ENCODE measurements at places on chromosomes 5 and 9.

- H3K27me3 ChIP-seq, result no peaks in the 10 kb centered on the region
- peak overlapping the region; percentile 96 for H3K27ac ChIP-seq
- H3K4me1 ChIP-seq, result peaks cover 11% of the 10 kb centered on the region
- no peaks in the 10 kb centered on the region for H3K36me3 ChIP-seq
These were observed 472 bp downstream of the FBXO4 start for GRCh38 chr5:41925555-41925951.

- no peak overlapping the region for H3K27ac ChIP-seq
- H3K27me3 ChIP-seq, result no peaks in the 10 kb centered on the region
- H3K4me3 ChIP-seq, result no peak overlapping the region
- peaks cover 22% of the 10 kb centered on the region for H3K4me1 ChIP-seq
- no peak for DNase-seq
These were observed 160.8 kb downstream of the TSSK1B start for GRCh38 chr5:113273948-113274347.

DNA sequence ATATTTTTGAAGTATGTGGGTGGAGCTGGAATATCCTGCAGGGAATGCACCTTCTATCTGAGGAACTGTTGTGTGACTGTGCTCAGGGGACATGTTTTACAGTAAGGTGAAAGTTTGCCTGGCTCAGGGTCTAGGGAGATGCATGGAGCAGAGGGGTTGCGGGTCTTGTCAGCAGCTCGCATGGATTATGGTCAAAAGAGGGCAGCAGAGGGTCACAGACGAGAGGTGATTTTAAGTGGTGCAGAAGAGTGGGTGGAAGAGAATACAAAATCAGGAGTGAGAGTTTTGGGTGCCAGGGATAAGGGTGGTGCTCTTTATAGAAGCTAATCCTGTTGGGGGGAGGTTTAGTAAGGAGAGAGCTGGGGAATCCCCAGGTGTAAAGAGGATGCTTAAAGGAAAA is 53.5 kb upstream of the GRIN3A start:
- H3K36me3 ChIP-seq, result no peaks in the 10 kb centered on the region
- H3K4me1 ChIP-seq, result no peaks in the 10 kb centered on the region
- H3K27ac ChIP-seq, result no peak overlapping the region
- H3K4me3 ChIP-seq, result no peak overlapping the region
- no peak for DNase-seq

DNA sequence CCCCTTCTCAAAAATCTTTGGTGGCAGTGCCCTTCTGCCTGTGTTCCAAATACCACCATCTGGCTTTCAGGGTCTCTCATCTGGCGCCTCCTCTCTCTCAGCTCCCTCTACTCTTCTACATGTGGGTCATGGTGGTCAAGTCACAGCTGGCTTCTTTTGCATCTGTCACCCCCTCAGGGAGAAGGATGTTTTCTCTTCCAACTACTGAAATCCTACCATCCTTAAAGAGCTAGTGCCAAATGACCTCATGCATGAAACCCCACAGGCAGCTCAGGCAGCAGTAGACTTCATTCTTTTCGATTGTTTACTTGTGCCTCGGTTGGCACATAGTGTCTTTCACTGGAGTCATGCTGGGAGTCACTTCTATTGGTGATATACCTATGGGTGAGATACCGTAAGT is 219.2 kb downstream of the DCP2 start:
- no peak overlapping the region for H3K27ac ChIP-seq
- no peaks in the 10 kb centered on the region for H3K27me3 ChIP-seq
- H3K4me1 ChIP-seq, result no peaks in the 10 kb centered on the region
- no peak for DNase-seq

DNA sequence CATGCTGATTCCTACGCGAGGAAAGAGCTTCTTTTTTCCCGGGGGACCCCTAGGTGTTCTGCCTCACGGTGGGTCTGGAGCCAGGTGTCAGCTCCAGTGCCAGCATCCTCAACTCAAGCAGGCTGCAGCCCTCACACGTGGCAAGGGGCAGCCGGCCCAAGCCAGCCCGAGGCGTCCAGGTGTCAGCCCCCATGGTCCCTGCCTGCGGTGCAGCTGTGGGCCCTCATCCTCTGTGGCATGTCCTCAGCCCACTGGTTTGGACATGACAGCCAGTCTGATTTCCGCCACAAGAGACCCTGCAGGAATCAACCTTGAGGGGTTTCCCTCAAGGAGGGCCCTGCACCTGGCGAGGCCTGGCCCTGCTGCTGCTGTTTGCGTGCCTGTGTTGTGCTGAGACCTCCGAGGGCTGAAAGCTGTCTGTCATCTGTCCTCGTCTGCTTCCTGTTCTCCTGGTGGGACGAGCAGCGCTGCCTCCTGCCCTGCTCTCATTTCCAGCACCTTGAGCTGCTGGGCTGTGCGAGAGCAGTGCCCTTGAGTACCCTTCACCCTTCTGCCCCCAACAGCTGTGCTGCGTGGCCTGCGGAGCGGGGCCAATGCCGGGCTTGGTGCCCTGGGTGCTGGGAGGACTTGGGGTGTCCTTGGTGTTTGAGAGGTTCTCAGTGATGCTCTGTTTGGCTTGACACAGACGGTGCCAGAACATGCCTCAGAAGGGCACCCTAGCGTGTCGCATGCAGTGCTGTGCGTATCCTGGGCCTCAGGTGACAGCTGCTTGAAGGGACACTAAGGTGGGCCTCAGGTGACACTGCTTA is 137.6 kb downstream of the CACNA1B start:
- no peak for DNase-seq
- no peak overlapping the region for H3K27ac ChIP-seq
- H3K36me3 ChIP-seq, result no peaks in the 10 kb centered on the region

DNA sequence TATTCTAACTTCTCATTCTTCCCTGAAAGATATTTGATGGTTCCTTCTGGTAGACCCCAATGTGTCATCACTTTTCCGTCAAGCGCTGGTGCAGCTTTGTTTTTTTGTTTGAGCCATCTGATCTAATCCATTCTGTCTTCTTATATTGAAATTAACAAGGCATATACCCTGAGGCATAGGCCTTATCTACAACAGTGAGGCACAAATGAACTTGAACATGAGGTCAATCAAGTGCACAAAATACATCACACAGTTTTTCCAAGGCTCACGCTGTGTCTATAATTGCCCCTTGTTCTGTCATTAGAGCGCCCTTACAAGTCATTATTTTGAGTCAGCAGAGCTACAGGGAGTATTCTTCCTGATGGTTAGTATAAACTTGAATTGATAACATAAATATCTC is 406.6 kb downstream of the MAT2B start:
- no peaks in the 10 kb centered on the region for H3K4me1 ChIP-seq
- no peaks in the 10 kb centered on the region for H3K27me3 ChIP-seq
- no peaks in the 10 kb centered on the region for H3K36me3 ChIP-seq
- no peak overlapping the region for H3K27ac ChIP-seq

DNA sequence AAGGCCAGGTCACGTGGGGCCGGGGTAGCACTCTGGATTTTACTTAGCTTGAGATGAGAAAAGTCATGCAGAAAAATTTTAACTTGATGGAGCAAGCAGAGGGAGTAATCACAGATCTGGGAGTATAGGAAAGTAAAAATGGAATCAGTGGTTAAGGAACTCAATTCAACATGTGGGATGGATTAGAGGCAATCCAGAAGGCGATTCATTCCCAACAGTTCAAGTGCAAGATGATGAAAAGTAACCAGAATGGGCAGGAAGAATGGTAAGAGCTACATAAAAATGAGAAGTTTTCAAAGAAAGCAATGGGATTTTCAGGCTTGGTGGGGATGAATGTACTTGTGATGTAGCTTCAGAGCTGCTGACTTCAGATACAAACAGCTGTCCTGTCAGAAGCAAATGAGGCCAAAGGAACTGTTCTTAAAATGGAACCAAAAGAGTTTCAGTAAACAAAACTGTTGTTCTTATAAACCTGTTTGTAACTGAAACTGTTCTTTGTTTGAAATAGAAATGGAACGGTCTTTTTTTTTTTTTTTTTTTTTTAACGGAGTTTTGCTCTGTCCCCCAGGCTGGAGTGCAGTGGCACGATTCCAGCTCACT is 5.6 kb upstream of the SEC24A start:
- no peaks in the 10 kb centered on the region for H3K36me3 ChIP-seq
- H3K27me3 ChIP-seq, result no peaks in the 10 kb centered on the region
- no peak for DNase-seq

- no peak for DNase-seq
- H3K27ac ChIP-seq, result no peak overlapping the region
These were observed 211.2 kb upstream of the GLRA1 start for GRCh38 chr5:152135827-152136226.

DNA sequence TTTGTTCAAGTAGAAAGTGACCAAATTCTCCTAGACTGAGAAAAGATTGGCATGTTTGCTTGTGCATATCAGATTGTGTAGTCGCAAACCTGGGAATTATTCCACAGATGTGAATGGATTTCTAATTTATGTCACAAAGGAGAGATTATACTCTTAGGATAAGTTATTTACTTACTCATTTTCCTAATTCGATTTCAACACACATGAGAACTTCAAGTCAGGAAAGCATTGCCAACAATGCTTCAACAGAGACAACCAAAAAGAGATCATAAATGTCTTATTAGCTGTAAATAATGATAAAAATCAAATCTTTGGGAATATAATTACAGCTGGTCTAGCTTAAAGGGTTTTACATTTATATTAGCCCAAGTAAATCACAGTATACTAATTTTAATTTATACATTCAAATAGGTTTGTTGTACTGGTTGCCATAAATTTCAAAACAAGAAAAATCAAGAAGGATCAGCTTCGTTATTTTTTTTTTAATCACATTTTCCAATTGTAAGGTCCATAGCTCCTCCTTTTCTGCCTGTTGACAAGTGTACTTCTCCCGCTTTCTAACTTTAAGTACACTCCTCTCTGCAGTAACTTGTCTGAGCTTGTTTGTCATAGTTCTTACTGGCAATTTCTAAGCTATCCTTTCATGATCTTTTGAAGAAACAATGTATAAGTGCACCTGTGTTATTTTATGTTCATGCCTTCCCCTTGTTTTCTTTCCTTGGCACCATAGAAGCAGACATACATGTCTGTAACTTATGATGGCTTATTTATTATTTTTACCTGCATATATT is 246.6 kb downstream of the DEPDC1B start:
- no peak overlapping the region for H3K4me3 ChIP-seq
- H3K36me3 ChIP-seq, result no peaks in the 10 kb centered on the region
- no peak overlapping the region for H3K27ac ChIP-seq
- no peaks in the 10 kb centered on the region for H3K4me1 ChIP-seq
- no peaks in the 10 kb centered on the region for H3K27me3 ChIP-seq

- H3K4me3 ChIP-seq, result no peak overlapping the region
- H3K36me3 ChIP-seq, result no peaks in the 10 kb centered on the region
- H3K27ac ChIP-seq, result no peak overlapping the region
These were observed 16.7 kb upstream of the SCGB3A1 start for GRCh38 chr5:180607861-180608571.

DNA sequence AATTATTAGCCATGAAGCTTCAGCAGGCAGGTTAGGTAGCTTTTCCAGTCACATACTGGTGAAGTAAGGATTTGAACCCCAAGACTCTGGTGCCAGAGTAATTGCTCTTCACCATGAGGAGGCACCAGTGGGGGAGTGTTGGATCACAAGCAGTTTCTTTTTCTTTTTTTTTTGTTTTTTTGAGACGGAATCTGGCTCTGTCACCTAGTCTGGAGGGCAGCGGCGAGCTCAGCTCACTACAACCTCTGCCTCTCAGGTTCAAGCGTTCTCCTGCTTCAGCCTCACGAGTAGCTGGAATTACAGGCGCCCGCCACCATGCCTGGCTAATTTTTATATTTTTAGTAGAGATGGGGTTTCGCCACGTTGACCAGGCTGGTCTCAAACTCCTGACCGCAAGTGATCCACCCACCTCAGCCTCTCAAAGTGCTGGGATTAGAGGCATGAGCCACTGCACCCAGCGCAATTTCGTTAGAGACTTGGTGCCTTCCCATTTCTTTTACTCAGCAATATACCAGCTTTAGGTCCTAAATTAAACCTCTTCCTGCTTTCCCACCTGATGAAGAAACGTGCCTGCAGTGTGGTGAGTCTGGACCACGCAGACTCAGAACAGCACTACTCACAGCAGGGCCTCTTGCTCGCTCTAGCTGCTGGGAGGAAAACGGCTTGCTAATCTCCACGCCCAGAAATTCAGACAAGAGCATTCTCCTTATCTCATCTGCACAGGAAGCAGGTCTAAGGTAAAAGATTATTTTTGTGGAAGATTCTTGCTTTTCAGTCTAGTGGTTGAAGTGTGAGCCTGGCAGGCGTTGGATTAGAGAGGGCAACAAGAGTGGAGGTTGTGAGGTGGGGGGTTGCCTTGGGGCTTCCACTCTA is at the start of gene S100Z:
Gene S100Z, plus strand, starts transcription at position 596 of the 873 bp plus-strand sequence. CDS start 25,346 bp downstream, outside the sequence.
- H3K27me3 ChIP-seq, result no peaks in the 10 kb centered on the region
- H3K36me3 ChIP-seq, result no peaks in the 10 kb centered on the region
- H3K27ac ChIP-seq, result peak within 1 kb of the TSS; percentile 25

DNA sequence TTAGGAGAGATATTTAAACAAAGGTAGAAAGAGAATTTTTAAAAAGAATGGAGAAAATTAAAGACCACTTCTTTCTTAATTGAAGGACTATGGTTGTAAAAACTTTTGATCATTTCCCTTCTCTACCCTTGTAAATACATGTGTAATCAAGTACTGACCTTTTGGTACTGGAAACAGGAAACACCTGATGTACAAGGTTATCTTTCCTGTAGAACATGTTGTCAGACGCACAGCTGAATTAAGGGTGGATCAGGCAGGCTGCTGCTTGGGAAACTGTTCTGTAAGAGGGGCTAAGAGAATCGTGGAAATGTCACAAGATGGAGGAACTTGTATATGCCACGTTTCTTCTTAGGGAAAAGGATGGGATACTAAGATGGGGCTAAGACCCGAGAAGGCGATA is 341.6 kb downstream of the ZNF608 start:
- peak overlapping the region; percentile 63 for H3K27ac ChIP-seq
- no peaks in the 10 kb centered on the region for H3K27me3 ChIP-seq
- no peak for DNase-seq

GRCh38 chr9:7238247-7238637 is 480.5 kb downstream of the KDM4C start:
- H3K4me3 ChIP-seq, result no peak overlapping the region
- no peak for DNase-seq
- no peaks in the 10 kb centered on the region for H3K27me3 ChIP-seq
- no peak overlapping the region for H3K27ac ChIP-seq

DNA sequence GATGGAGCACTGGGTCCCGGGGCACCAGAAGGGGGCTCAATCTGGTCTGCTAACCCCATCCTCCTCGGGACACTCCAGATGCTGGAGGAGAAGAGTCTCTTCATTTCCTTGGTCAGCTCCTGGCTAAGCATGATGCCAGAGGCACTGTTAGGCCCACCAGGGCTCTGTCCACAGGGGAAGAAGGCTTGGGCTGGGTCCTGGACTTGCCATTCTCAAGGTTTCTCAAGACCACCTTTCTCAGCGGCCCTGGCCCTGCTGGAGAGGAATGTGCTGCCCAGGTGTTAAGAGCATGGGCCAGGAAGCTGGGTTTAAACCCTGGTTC is 7.9 kb downstream of the SH2D3C start:
- no peak for DNase-seq
- no peaks in the 10 kb centered on the region for H3K27me3 ChIP-seq
- peak overlapping the region; percentile 55 for H3K4me3 ChIP-seq
- H3K27ac ChIP-seq, result peak overlapping the region; percentile 82

GRCh38 chr5:6343951-6344592 is 34.3 kb downstream of the MED10 start:
- H3K27me3 ChIP-seq, result no peaks in the 10 kb centered on the region
- H3K4me1 ChIP-seq, result no peaks in the 10 kb centered on the region
- no peak overlapping the region for H3K27ac ChIP-seq
- DNase-seq, result no peak
- H3K4me3 ChIP-seq, result no peak overlapping the region

All from esophagus squamous epithelium (tissue), 5 donors.